Neural progenitor cell (in vitro differentiated cells): ENCODE measurements at places on chromosomes 6 and 20. TPM values are rescaled to one million over a fixed set of nuclear protein-coding genes. Genes with fewer than 3 reads are reported as not detected.

GRCh38 chr6:108768166-108768555, 80.1 kb upstream of the ARMC2 start:
- H3K4me3 ChIP-seq, result no peak overlapping the region
- DNase-seq, result peak; percentile 85
- H3K4me1 ChIP-seq, result peaks cover 12% of the 10 kb centered on the region
- no peak overlapping the region for H3K27ac ChIP-seq

DNA sequence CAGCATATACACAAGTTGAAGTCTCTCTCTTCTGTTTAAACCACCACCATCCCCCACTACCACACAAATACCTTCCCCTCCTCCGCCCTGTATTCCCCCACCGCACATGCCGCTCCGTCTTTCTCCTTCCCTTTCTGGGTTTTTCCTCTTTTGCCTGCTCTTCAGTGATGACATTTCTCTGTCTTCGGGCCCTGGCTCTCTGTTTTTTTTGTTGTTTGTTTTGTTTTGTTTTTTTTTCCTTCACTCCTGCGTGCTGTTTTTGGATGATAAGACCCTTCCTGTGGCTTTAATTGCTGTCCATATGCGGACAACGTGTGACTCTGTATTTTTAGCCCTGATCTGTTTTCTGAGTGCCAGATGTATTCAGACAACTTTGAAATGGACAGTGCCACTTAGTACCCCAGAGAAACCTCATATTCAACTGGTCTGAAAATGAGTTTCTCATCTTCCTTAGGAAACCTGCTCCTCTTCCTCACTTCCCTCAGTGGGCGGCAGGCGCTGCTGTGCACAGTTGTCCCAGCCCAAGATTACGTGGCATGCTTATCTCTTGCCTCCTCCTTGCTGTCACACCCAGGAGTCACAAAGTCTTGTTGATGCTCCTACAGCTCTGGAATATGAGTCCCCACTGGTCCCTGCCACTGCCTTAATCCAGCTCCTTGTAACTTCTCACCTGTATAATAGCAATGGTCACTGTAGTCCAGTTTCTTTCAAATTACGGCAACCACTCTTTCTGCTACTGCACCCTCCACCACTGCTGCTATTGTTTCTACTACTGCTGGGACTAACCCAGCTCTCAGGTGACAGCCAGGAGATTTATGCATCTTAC, 8.2 kb downstream of the PPP1R14C start:
- H3K36me3 ChIP-seq, result no peaks in the 10 kb centered on the region
- no peaks in the 10 kb centered on the region for H3K4me1 ChIP-seq
- no peak overlapping the region for H3K4me3 ChIP-seq
- peaks cover 85% of the 10 kb centered on the region for H3K27me3 ChIP-seq
- no peak overlapping the region for H3K27ac ChIP-seq
- no peak for DNase-seq

DNA sequence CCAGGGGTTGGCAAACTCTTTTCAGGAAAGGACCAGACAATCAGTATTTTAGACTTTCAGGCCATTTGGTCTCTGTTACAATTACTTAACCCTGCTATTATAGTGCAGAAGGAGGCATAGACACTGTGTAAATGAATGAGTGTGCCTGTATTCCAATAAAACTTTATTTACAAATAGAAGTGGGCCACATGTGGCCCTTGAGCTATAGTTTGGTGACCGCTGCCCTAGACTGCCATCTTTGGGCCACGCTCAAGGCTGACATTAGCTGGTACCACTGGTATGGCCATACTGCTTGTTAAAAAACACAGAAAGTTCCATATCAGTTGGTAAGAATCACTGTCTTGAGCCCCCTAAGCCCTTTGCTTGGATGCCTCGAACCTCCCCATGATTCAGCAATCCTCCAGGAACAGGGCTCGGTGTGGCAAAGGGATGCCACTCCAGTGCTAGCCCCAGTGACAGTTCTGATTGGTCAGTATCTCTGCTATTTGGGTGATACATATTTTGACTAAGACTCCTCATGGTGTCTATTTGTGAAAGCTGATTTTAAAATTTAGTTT, 23.3 kb upstream of the SNRNP48 start:
- H3K4me1 ChIP-seq, result no peaks in the 10 kb centered on the region
- DNase-seq, result no peak
- H3K27me3 ChIP-seq, result no peaks in the 10 kb centered on the region
- no peak overlapping the region for H3K27ac ChIP-seq
- no peaks in the 10 kb centered on the region for H3K36me3 ChIP-seq
- no peak overlapping the region for H3K4me3 ChIP-seq

DNA sequence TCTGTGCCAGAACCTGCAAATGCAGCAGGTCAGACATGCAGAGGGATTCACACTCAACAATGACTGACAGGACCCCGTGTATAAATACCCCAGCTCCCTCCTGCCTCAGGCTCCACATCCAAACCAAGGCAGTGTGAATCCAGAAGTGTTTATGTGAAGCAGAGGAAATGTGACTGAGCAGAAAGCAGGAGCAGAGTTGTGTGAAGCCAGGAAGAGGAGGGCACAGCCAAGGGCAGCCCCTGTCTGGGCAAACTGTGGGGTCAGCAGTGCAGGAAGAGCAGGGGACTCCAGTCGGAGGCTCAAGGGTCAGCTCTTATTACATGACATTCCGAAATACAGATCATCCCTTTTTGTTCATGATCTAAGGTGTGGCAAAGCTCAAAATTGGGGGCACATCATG, 19.3 kb upstream of the ENTPD6 start:
- DNase-seq, result no peak
- H3K27me3 ChIP-seq, result peaks cover 12% of the 10 kb centered on the region
- H3K4me1 ChIP-seq, result no peaks in the 10 kb centered on the region
- H3K36me3 ChIP-seq, result no peaks in the 10 kb centered on the region
- H3K27ac ChIP-seq, result no peak overlapping the region
- no peak overlapping the region for H3K4me3 ChIP-seq

GRCh38 chr20:46648903-46649649, 2.2 kb downstream of the SLC13A3 start:
- H3K36me3 ChIP-seq, result no peaks in the 10 kb centered on the region
- no peak overlapping the region for H3K4me3 ChIP-seq
- peak; percentile 38 for DNase-seq
- H3K27ac ChIP-seq, result no peak overlapping the region
- H3K27me3 ChIP-seq, result peaks cover 46% of the 10 kb centered on the region

DNA sequence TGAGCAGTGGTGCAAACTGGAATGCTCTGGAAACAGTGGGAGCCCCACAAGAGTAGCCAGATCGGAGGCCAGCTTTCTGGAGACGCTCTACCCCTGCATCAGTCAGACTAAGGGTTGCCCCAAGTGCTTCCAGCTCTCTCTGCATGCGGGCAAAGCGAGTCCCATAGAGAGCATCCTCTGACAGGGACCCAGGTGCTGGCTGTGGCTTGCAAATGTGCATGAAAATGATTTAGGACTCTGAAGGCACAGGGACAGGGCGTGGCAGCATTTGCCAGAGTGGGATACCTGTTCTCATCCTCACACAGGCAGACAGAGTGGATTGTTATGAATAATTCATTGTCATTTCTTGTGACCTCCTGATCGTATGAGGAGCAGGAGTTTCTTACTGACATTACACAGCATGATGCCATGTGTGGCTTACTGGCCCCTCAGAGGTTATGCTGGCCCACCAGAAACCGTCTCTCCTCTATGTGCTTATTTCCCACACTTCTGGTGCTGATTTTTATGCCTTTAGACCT, 10.3 kb downstream of the RIN2 start:
- peaks cover 6% of the 10 kb centered on the region for H3K4me1 ChIP-seq
- no peak for DNase-seq
- H3K27ac ChIP-seq, result no peak overlapping the region
- H3K4me3 ChIP-seq, result no peak overlapping the region

DNA sequence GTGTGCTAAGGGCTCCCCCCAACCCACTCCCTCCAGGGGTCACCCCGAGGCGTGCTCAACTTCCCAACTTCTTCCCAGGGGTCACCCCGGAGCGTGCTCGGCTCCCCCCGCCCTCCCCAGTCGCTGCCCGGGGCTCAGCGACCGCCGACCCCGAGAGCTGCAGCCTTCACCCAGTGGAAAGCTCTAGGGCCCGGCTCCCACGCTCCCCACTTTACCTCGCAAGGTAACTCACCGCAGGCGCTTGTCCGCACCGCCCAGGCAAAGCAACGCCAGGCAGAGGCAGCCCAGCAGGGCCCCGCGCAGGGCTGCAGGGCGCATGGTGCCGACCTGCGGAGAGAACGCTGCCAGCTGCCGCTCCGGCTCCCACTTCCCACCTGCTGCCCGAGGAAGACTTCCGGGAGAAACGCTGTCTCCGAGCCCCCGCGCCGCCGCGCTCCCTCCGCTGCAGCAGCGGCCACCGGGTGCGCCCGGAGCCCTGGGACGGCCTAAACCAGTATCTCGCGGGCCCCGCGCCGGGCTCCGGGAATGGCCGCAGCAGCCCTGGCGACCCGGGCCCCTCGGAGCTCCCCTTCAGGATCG, 396 bp downstream of the RNASET2 start:
- H3K27me3 ChIP-seq, result peaks cover 9% of the 10 kb centered on the region
- H3K27ac ChIP-seq, result no peak overlapping the region
- no peaks in the 10 kb centered on the region for H3K36me3 ChIP-seq

- no peaks in the 10 kb centered on the region for H3K36me3 ChIP-seq
- no peaks in the 10 kb centered on the region for H3K27me3 ChIP-seq
- no peak overlapping the region for H3K4me3 ChIP-seq
- no peaks in the 10 kb centered on the region for H3K4me1 ChIP-seq
- no peak overlapping the region for H3K27ac ChIP-seq
- DNase-seq, result no peak
These were observed 23.4 kb downstream of the MEP1A start for GRCh38 chr6:46816626-46817025.

- H3K36me3 ChIP-seq, result no peaks in the 10 kb centered on the region
- no peaks in the 10 kb centered on the region for H3K4me1 ChIP-seq
- H3K4me3 ChIP-seq, result no peak overlapping the region
- DNase-seq, result no peak
- H3K27me3 ChIP-seq, result no peaks in the 10 kb centered on the region
These were observed 18.9 kb upstream of the RPL7L1 start for GRCh38 chr6:42860481-42860880.

DNA sequence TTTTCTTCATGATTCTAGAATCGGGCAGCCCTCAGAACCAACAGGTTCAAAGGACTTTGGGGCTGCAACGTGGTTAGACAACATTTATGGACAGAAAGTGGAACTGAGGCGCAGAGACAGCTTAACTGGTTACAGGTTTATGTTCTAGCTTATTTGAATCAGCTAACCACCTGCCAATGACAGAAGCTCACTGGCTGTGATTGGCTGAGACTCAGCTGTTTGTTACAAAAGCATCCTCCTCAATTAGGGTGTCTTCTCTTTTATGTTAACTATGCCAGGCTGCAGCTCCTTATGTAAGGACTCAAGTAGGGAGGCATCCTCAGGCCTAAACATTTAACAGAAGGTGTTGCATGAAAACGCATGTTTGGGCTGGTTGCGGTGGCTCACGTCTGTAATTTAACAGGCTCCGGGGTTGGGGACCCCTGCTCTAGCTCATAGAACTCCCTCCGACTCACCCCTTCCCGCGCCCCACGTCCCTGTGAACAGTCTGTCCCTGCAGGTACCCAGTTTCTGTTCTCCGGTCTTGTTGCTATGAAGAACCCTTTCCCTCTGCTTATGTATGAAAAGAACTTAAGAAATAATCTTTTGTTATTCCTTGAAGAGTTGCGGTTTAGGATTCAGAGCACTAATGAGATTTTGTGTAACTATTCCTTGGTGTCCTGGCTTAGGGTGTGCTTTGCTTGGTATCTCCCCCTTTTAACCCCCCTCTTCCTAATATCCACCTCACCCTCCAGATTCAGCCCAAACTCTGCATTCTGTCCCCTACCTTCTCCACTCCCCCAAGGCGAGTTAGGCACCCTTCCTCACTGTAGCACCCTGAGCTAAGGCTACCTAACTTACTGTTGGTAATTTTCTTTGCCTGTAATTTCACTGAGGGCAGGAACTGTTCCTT, 1.2 kb upstream of the TMEM181 start:
- no peak overlapping the region for H3K27ac ChIP-seq
- H3K27me3 ChIP-seq, result no peaks in the 10 kb centered on the region

- H3K36me3 ChIP-seq, result no peaks in the 10 kb centered on the region
- H3K27ac ChIP-seq, result no peak overlapping the region
- peak; percentile 64 for DNase-seq
These were observed 224.2 kb upstream of the SSTR4 start for GRCh38 chr20:22810626-22811569.

- no peaks in the 10 kb centered on the region for H3K27me3 ChIP-seq
- no peak within 1 kb of the TSS for H3K27ac ChIP-seq
- no peak for DNase-seq
- H3K4me1 ChIP-seq, result peaks cover 4% of the 10 kb centered on the region
- H3K36me3 ChIP-seq, result no peaks in the 10 kb centered on the region
These were observed at the start of gene IYD for GRCh38 chr6:150368762-150369161. IYD (plus strand) TSS chr6:150369012; CDS start chr6:150369032, 20 bp downstream.

- no peak overlapping the region for H3K4me3 ChIP-seq
- no peaks in the 10 kb centered on the region for H3K36me3 ChIP-seq
- H3K27me3 ChIP-seq, result peaks cover 65% of the 10 kb centered on the region
- H3K4me1 ChIP-seq, result peaks cover 7% of the 10 kb centered on the region
- DNase-seq, result no peak
These were observed 2.3 kb downstream of the PXDC1 start for GRCh38 chr6:3749067-3749841.

- H3K27ac ChIP-seq, result no peak overlapping the region
- H3K27me3 ChIP-seq, result no peaks in the 10 kb centered on the region
- H3K36me3 ChIP-seq, result no peaks in the 10 kb centered on the region
- no peaks in the 10 kb centered on the region for H3K4me1 ChIP-seq
- DNase-seq, result no peak
These were observed 56.2 kb upstream of the BTBD3 start for GRCh38 chr20:11861479-11861878.

DNA sequence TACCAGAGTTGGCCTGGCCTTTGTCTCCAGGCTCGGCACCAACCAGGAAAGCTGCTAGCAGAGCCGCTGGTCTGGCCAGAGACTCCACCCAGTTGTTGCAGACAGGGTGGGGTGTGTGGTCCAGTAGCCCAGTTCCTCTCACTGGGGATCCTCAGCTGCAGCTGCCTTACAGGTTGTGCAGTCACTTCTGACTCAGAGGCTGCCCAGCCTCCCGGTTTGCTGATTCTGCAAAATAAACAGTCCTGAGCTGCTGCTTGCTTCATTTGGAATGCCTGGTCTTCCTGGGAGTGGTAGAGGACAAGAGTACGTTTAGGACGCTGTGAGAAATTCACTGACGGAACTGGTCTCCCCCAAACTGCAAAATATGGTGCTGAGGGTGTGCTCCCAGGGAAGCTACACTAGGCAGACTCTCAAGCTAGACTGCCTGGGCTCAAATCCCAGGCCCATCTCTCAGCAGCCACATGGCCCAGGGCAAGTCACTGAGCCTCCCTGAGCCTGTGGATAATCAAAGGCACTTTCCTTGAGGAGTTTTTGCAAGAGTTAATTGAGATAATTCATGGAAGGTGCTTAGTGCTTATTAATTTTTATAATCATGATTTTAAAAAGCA, 246.1 kb downstream of the TFAP2C start:
- H3K27me3 ChIP-seq, result no peaks in the 10 kb centered on the region
- DNase-seq, result no peak
- H3K4me3 ChIP-seq, result no peak overlapping the region
- no peaks in the 10 kb centered on the region for H3K36me3 ChIP-seq
- no peaks in the 10 kb centered on the region for H3K4me1 ChIP-seq
- H3K27ac ChIP-seq, result no peak overlapping the region

ENPP4 gene
- total RNA-seq, result 13.1 and 22.9 TPM in 2 replicates

MYCT1 gene
- total RNA-seq, result not detected in 2 replicates

NHSL1 gene
- total RNA-seq, result 7.7 and 12.1 TPM in 2 replicates

CRISP2 gene
- not detected in 2 replicates for total RNA-seq

NELFCD gene
- total RNA-seq, result 58.9 and 59.2 TPM in 2 replicates

CSTF1 gene
- 72.7 and 87.2 TPM in 2 replicates for total RNA-seq

LPA gene
- not detected in 2 replicates for total RNA-seq
